ENCODE measurements at places on chromosomes 11 and 22.

- DNase-seq: no peak
Measured at GRCh38 chr11:117313091-117313490, 3.0 kb downstream of the BACE1 start.

DNA sequence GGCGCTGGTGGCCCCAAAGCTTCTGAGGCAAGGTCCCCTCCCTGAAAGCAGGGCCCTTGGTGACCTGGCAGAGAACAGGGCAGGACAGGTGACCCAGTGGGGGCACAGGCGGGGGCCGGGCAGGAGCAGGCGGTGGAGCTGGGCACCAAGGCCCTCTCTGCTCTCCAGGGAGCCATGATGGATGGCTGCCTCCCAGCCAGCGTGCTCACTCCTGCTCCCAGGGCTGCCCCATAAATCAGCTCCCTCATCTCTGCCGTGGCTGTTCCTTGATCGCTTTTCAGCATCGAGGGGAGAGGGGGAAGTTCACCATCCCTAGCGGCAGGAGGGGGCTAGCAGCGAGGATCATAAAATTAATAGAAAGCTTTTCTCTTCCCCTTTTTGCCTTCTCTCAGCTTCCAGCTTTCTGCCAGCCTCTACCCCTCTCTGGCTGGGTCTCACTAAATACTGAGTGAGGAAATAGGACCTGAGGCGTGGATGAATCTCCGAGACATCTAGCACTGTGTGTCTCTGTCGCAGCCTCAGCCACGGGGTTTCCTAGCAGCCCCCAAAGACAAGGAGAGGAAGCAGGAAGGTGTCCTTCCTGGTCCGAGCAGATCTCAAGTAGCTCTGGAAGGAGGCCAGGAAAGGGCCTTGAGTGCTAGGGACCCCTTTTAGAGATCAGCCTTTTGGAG is 22.2 kb upstream of the ELFN2 start:
- no peak for DNase-seq

DNA sequence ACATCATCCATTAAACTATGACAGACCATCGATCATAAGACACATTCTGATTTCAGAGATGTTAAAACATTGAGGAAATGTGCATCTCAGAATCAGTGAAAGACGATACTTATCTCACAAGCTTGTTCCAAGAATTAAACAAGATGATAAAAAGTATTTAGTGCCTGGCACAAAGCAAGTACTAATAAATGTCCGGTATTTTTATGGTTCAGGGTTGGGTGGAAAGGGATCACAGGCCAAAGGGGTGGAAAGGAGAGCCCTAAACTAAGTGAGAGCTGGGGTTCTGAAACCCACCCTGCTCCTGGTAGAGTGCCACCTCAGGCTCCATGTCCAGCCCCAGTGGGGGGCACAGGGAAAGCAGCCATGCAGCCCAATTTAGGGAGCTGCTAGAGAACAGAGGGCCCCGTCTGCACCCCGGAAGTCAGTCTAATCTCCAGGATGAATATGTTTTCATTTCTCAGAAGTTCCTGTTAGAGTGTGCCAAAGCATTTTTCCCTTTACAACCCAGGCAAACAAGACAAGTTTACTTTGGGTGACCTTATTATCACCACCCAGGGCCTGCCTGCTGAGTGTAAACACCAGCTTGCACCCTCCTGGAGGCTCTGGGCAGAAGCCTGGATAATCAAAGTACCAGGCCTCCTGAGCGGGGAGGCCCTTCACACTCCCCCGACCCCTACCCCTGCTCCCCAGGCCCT is 3.8 kb upstream of the CREB3L1 start:
- no peak for DNase-seq

GRCh38 chr22:44193535-44193891 is 12.8 kb downstream of the PARVG start:
- no peak for DNase-seq

- no peak for DNase-seq
Measured at GRCh38 chr11:118319337-118319707, 14.8 kb downstream of the CD3E start.

GRCh38 chr11:78821371-78822306 is 247.0 kb upstream of the NARS2 start:
- no peak for DNase-seq

GRCh38 chr11:10751581-10751940 is 515 bp downstream of the CTR9 start:
- DNase-seq: no peak

DNA sequence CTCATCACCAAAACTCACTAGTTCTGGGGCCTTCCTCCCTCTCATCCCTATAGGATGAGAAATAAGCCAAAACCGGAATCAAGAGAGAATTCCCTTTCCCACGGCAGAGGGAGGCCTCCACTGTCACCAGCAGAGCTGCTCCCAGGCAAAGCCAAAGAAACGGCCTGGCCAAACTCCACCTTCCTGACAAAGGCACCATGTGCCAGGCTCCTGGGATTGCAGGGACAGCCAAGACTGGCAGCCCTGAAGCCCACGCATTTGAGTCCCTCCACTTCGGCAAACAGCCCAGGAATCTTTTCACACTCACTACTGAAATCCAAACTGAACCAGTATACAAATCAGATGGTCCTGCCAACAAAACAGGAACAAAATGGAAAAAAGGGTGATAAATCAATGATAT is 6.1 kb downstream of the SMCO4 start:
- no peak for DNase-seq

- no peak for DNase-seq
Measured at GRCh38 chr11:126102436-126102981, 39.8 kb upstream of the CDON start.

DNA sequence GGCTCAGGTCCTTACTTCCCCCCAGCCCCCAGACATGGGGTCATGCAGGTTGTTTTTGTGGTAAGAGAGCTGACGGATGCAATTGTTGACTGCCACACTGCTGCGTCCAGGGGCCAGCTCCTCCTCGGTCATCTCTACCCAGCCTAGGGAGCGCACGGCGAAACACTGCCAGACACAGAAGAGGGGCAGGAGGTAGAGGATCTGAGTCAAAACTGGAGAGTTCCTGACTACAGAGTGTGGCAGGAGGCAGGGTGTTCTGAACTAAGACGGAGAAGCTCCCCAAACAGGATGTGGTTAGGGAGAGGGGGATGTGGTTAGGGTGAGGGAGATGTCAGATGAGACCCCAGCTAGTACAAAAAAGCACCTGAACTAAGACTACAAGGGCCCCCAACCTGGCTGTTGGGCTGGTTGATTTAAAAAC is 12.3 kb downstream of the SMPD1 start:
- DNase-seq: no peak

GRCh38 chr11:13837286-13837685 is 125.2 kb upstream of the SPON1 start:
- no peak for DNase-seq

DNA sequence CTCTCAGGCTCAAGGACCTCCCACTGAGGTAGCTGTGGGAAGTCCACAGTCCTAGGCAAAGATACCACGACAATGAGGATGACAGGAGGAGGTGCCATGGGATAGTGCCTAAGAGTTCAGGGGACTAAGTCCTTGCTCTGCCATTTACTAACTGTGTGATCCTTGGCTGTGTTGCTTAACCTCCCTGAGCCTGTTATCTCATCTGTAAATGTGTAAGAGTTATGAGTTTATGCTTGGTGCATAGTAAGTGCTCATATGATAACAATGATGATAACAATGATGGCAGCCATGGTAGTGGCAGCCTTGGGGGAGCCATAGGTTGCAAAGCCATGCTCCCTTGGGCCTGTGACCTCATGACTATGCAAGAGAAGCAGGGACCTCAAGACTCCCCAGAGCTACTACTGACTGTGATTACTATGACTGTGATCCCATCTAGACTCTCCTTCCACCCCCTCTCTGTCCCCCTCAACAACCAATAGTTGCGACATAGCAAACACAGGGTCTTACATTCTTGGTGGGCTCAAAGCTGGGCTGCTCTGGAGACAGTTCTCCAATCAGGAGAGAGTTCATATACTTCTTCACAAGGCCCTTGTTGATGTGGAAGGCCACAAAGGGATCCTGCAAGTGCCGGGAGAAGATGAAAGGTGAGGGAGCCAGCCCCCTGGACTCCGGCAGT is 3.9 kb downstream of the FADS1 start:
- DNase-seq: no peak

- DNase-seq: no peak
Measured at GRCh38 chr11:94325681-94326080, 21.3 kb downstream of the IZUMO1R start.

GRCh38 chr11:36038541-36038940 is 94.7 kb downstream of the LDLRAD3 start:
- DNase-seq: no peak

DNA sequence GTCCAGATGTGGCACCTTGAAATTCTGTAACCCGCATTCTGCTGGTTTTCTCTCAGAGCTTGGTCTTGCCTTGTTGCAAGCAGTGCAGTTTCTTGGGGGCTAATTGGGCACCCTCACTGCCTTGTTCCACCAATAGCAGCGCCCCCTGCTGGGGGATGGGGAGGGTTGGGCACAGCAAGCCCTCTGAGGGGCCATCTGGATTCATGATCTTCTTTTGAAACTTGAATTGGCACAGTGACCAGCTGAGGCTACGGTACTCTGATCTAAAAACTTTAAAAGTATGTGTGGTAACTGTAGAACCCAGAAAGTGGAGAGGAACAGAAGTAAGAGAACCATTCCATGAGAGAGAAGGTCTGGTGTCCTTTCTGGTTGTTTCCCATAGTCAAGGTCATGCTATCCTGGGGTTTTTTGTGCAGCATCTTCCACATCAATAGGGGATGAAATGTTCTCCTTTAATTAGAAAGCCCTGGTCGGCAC is 64.2 kb downstream of the MED15 start:
- DNase-seq: no peak

DNA sequence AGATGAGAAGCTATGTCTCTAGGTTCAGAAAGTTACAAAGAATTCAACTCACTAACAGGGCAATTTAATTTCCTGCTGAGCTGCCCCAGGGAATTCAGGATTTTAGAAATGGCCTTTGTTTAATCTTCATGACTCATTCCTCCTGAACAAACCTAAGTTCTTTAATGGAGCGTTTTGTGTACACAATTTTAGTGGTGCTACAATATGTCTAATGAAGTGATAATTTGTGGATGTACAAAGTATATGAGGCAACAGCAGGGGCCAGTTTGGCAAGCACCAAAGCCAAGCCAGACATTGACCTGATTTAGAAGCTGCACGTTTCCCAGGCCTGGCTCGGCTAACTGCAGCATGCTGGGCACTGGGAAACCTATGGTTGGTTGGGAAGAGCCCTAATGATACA is 34.4 kb upstream of the HEPHL1 start:
- DNase-seq: no peak

- DNase-seq: no peak
Measured at GRCh38 chr11:102097186-102097585, 13.1 kb upstream of the YAP1 start.

DNA sequence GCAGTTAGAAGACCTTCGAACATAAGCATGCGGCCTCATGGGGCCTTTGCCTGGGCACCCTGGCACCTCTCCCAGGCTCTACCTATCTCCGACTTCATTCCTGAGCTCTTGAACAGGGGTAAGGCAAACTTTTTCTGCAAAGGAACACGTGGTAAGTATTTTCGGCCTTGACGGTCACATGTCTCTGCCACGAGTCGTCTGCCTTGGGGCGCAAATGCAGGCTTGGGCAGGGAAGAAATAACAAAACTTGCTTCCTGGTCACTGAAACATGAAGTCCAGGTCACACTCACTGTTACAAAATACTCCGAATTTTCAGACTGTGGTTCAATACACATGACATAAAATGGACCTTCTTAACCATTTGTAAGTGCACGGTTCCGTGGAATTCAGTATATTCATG is 3.4 kb upstream of the ASCL2 start:
- no peak for DNase-seq

GRCh38 chr11:134780486-134781147 is 368.6 kb upstream of the B3GAT1 start:
- no peak for DNase-seq

- no peak for DNase-seq
Measured at GRCh38 chr11:65502555-65503367, 3.9 kb downstream of the MALAT1 start.

- no peak for DNase-seq
Measured at GRCh38 chr22:47446821-47447810, 684.7 kb downstream of the TBC1D22A start.

GRCh38 chr11:35907648-35908431 is 36.0 kb upstream of the LDLRAD3 start:
- peak; percentile 19 for DNase-seq

- DNase-seq: no peak
Measured at GRCh38 chr11:106996691-106997090, 21.6 kb downstream of the GUCY1A2 start.

DNA sequence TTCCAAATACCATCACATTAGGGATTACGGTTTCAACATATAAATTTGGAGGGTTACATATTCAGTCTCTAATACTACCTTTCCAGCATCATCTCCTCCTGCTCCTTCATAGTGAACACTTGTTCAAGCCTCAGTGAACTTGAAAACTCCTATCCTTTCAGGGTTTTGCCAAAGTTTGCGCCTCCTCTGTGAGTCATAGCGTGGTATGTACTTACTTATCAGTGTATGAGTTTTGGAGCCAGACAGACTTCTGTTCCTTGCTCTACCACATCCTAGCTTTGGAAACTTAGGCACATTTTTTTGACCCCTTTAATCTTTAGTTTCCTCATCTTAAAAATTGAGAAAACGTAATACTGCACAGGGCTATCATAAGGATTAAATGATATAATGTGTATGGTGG is 160.1 kb upstream of the ZC3H12C start:
- DNase-seq: no peak

DNA sequence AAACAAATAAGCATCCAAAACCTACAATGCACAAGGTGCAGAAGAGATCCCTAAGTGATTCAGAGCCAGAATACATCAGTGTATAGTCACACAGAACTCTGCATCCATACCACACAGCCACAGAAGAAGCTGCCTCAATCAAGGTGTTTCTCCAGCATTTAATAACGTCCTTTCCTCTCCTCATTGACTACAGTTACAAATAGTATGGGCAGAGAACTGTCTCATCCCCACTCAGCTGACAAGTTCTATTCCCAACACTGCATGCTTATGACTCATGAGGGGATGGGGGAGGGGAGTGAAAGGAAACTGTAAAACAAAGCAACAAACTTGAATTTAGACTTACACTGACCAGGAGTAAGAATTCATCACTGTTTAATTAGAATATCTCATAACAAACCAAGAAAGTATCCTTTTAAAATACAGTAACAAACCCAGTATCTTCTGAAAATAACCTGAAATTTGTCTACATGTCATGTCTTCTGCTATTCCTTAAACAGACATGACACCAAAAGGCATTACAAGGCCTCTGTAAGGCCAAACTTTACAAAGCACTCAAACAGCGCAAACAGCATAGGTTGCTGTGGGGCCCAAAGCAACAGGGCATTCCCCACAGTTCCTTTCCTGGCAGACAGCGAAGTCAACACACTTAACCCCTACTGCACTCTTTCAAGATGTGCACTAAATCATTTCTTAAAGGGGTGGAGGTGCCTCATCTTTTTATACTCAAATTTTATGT is 29.3 kb downstream of the CELF1 start:
- peak; percentile 60 for DNase-seq

DNA sequence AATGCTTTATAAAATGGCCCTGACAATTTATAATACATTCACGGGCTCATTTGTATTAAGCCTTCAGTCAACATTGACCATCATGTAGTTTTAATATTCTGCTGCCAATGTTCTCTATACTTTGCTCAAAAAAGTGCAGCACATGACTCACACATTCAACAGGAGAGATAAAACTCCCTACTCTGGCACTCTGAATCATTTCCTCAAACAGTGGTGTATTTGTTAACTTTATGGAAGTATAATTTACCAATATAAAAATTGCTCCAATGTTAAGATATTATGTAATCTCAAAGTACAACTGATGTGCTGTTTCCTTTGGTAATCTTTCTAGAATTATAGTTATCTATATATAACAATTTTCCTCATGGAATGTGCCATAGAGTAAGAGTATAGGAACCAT is 39.9 kb downstream of the MAML2 start:
- peak; percentile 47 for DNase-seq
